Activated gamma-delta T cell (primary cell): ENCODE measurements at places on chromosomes 13 and 19.

DNA sequence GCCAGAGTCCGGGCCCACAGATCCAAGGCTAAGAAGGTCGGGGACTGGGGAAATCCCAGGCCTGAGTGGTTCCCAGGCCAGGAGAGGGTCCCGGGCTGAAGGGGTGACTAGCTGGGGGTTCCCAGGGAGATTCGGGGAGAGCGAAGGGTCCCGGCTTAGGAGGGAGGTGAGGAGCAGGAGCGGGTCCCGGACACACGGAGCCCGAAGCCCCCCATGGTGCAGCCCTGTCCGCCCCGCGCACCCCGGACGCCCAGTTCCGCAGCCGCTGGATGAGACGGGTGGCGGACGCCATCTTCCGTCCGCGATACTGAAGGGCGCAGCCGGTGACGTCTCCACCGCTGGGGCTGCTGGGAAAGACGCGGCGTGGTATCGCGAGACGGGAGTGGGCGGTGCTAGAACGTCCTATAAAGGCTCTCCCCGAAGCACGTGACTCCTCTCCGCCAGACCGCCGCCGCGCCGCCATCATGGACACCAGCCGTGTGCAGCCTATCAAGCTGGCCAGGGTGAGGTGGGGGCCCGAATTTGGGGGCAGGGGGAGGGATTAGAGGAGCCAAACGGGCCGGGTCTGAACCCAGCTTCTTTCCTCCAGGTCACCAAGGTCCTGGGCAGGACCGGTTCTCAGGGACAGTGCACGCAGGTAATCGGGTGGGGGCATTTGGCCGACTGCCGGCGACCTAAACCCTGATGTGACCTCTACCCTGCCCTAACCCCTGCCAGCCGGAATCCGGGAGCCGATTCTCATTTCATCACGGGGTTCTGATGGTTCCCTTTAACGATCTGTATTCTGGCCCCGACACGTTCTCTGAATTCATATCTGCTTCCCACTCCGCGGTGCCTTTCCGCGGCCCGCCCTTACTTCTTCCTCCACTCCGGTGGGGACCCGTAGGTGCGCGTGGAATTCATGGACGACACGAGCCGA lies at the start of the genes NDUFA7 and RPS28:
NDUFA7 (minus strand) TSS at position 309 of the 919 bp plus-strand sequence; CDS start at position 292, 17 bp downstream.
RPS28 (plus strand) TSS at position 430 of the 919 bp plus-strand sequence; CDS start at position 465, 35 bp downstream.
- peak; percentile 94 for DNase-seq

DNA sequence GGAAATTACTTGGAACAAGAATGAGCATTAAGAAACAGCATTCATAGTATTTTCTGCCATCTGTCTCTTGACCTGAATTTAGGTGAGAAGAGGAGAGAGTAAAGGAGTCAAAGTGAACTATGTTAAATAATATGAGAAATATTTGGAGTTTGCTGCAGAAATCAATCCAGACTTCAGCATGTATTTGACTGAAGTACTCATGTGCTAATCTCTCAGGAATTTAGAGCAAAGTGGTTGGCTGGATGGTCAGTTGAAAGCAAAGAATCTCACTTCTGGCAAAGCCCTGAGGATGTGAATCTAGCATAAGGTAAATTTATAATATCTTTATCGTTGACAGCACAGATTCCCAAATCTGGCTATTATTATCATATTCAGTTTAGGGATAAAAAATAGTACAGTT lies 394.3 kb downstream of the PCDH17 start:
- DNase-seq, result no peak

DNA sequence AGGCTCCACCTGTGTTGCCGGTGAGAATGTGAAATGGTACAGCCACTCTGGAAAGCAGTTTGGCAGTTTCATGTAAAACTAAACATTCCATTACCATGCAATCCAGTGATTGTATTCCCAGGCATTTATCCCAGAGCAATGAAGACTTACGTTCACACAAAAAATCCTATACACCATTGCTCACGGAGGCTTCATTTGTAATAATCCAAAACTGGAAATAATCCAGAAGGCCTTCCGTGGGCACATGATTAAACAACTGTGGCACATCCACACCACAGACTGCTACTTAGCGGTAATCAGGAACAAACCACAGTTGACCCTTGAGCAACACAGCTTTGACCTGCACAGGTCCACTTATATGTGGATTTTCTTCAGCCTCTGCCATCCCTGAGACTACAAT lies 339.7 kb downstream of the MTUS2 start:
- DNase-seq, result no peak

GRCh38 chr19:54654447-54655321 lies 8.1 kb upstream of the LILRB4 start:
- DNase-seq, result no peak

DNA sequence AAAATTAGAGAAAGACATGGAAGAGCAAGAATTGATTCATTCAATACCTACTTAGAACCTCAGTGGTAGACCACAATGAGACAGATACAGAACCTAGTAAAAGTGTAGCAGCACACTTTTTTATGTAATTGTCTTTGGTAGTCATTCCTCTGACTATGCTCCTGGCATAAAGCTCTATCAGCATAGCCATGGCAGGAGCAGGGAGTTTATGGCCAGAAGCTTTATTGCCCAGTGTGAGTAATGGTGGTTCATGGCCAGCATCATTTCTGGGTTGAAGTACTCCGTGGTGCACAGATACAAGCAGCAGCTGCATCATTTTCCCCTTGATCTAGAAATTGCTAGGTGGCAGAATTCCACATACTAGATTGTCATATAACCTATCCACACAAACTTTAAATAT lies 352.6 kb downstream of the TBC1D4 start:
- DNase-seq, result no peak

- no peak for DNase-seq
Observed at GRCh38 chr13:94559222-94559795, 36.6 kb downstream of the TGDS start.

- no peak for DNase-seq
Observed at GRCh38 chr13:99335603-99336002, 28.4 kb upstream of the GPR183 start.

GRCh38 chr13:32914686-32915085 lies 101.5 kb upstream of the KL start:
- no peak for DNase-seq

DNA sequence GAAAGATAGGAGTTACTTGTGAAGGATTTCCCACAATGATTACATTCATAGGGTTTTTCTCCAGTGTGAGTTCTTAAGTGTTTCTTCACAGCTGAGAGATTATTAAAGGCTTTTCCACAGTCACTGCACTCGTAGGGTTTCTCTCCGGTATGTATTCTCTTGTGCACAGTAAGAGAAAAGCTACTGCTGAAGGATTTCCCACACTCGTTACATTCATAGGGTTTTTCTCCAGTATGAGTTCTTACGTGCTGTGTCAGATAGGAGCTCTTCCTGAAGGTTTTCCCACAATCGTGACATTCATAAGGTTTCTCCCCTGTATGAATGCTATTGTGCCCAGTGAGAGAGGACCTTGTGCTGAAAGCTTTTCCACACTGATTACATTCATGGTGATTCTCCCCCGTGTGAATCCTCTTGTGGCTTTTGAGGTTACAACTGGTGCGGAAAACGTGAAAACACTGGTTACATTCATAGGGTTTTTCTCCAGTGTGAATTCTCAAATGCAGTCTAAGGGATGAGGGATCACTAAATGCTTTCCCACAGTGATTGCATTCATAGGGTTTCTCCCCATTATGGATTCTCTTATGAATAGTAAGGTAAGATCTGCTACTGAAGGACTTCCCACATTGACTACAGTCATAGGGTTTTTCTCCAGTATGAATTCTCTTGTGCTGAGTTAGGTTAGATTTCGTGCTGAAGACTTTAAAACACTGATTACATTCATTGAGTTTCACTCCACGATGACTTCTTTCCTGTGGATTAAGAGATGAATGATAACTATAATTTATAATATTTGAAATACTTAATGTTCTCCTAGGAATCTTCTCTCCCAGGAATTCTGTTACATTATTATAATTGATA lies 20.6 kb downstream of the ZNF558 start:
- no peak for DNase-seq

DNA sequence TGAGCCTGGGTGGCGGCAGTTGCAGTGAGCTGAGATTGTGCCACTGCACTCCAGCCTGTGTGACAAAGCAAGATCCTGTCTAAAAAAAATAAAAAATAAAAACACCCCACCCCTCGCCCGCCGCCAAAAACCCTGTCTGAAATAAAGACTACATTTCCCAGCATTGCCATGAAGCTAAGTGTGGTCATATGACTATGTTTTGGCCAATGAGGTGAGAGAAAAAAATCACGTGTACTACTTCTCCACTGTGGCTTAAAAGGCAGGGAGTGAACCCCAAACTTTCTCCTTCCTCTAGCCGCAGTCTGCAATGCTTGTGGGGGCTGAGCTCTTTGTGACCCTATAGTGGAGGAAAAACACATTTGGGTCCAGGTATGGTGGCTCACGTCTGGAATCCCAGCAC lies 54.9 kb downstream of the COLGALT1 start:
- DNase-seq, result no peak

- DNase-seq, result no peak
Observed at GRCh38 chr19:5254944-5255343, 85.7 kb downstream of the PTPRS start.

- DNase-seq, result no peak
Observed at GRCh38 chr19:56839652-56840450, 675 bp downstream of the PEG3 start.

- DNase-seq, result no peak
Observed at GRCh38 chr13:110464556-110465333, 96.8 kb downstream of the RAB20 start.

GRCh38 chr19:46761418-46761831 lies 15.2 kb upstream of the STRN4 start:
- DNase-seq, result no peak

DNA sequence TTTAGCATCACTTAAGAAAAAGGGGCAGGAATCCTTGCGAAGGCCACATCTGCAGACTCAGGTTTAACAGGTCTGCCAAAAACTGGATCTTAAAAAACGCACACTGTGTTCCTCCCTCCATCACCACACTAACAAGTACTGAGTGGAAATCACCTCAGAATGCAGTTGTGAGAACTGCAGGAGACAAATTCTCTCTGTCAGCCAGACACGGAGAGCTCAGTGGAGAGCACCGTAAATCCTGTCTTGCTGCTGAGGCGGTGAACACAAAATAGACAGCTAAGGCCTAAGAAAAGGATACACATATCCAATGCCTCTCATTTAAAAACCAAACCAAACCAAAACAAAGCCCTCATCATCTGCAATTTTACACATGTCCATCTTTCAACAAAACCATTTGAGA lies 1287.6 kb downstream of the EFNB2 start:
- DNase-seq, result no peak

DNA sequence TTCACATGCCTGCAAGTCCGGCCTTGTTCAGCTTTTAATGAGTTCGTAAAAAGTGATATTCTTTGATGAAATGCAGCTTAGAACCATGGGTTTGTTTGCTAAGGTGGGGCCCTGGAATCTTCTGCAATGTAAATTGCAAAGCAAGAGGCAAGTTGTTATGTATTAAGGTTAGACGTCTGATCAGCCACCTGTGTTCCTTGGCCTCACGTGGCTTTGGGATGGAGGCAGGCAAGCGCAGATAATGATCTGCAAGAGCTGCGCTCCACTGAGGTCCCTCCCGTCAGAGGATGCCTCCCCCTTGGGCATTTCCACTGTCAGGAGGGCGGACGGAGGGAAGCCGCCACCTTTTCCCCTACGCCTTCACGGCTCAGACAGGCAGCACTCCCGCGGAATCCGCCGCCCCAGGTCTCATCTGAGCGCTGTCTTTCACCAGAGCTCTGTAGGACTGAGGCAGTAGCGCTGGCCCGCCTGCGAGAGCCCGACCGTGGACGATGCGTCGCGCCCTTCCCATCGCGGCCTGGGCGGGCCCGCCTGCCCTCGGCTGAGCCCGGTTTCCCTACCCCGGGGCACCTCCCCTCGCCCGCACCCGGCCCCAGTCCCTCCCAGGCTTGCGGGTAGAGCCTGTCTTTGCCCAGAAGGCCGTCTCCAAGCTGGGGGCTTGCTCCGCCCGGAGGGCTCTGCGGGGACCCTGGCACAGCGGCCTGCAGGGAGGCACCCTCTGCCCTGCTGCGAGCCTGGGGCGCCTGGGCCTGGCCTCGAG lies 110.9 kb downstream of the CRYL1 start:
- peak; percentile 11 for DNase-seq

DNA sequence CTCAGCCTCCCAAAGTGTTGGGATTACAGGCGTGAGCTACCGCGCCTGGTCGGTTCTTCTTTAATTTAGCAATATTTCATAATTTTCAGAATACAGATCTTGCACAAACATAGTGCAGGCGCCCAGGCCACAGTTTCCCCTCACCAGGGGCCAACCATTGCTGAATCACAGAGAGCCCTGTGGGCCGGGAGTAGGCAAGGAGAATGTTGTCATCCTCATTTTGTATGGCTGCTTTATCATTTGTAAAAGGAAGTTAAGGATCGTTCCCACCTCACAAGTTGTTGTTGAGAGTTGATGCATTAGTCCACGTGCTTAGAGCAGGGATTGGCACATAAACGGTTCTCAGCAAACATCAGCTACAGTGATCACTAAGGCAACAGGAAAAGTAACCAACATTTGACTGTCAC lies 30.2 kb downstream of the MEIS3 start:
- no peak for DNase-seq

DNA sequence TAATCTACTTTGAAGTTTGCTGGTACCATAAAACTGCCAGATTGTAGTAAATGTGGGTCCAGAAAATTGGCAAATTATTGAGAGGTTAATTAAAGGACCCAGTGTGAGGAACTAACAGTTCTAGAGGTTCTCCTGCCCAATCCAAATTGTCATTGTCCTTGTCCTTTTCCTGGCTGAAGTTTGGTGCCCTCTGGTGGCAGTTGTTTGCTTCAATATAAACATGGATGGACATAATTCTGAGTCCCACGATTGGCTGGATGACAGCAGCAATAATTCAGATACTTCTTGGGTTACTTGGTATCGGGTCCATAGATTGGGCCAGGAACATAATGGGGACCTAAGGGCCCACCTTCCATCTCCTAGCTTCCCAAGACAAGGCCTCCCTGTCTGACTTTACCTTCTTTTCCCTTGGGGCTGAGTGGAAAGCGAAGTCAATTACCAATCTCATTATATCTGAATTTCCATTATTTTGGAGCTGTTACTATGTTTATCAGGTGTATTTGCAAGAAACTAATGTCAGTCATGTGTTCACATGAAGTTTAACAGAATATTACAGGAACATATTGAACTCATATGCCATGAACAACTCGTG lies 33.8 kb upstream of the GARRE1 start:
- DNase-seq, result no peak

- DNase-seq, result no peak
Observed at GRCh38 chr13:48542581-48543341, 9.9 kb upstream of the RCBTB2 start.

GRCh38 chr13:46628622-46629365 lies 75.8 kb downstream of the LRCH1 start:
- DNase-seq, result no peak

GRCh38 chr19:5155586-5156210 lies 184.9 kb downstream of the PTPRS start:
- DNase-seq, result no peak

GRCh38 chr13:31421756-31422155 lies 222.0 kb downstream of the B3GLCT start:
- DNase-seq, result no peak

- no peak for DNase-seq
Observed at GRCh38 chr13:40568246-40569023, 98.0 kb downstream of the FOXO1 start.

GRCh38 chr13:36847606-36848005 lies 28.6 kb downstream of the RFXAP start:
- DNase-seq, result no peak
